SK-N-DZ (cell line): ENCODE measurements at places on chromosomes 1 and 21.
A peak's percentile ranks its signal among the peaks of the same experiment; 100 is the strongest.

- DNase-seq, result peak; percentile 46
Measured at GRCh38 chr1:202034683-202035462, 24.5 kb downstream of the ELF3 start.

GRCh38 chr1:15204931-15205330 is 42.1 kb upstream of the FHAD1 start:
- DNase-seq, result no peak

DNA sequence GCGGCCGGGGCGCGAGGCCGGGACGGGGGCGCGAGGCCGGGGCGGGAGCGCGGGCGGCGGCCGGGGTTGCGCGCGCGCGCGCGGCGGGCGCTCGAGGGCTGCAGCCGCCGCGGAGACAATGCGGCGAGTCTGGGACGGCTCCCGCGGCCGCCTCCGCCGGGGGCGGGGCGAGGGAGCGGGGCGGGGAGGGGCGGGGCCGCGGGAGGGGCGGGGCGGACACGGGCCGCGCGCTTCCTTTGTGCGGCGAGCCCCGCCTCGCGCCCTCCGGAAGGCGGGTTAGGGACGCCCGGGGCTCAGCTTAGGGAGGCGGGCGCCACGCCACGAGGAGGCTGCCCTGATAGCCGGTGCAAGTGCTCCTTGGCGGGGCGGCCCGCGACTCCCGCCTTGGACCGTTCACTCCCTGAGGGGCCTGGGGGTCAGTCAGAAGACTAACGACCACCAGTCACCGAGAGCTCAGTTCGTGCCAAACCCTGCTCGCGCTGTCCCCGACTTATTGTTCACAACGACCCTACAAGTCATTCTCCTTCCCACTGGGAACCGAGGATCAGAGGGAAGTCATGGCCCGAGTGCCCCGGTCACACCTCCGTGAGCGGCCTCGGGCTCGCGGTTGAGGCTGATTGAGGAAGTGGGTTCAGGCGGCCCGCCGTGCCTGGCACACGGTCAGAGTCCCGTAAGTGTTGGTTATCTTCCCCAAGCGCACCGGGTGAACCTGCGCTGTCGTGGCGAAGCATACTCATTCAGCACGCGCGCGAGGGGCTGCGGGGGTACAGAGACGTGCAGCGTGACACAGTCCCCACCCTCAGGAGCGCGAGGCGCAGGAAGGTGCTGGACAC is 29.1 kb upstream of the A3GALT2 start:
- DNase-seq, result peak; percentile 84

GRCh38 chr1:213041443-213041842 is 9.6 kb upstream of the RPS6KC1 start:
- DNase-seq, result no peak

DNA sequence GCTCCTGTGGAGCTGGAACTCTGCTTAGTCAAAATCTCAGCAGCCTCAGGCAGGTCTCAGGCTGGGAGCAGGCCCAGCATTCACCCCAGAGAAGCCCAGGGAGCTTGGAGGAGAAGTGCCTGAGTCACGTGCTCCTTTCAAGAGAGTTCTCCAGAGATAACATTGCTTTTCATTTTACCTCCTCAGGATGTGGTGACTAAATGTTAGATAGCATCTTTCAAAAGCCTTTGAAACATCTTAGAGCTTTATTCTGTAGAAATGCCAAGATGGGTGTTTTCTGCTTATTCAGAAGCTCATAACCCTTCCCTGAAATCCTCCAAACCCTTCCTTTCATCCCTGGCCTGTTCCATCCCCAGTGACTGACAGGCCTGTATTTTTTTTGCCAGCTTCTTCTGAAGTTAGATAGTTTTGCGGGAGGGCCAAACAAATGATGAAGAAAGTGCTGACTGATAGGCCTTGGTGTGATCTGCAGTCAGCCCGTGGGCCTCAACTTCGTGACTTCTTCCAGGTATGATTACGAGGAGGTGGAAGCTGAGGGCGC is 58.0 kb downstream of the PGM1 start:
- DNase-seq, result no peak

- no peak for DNase-seq
Measured at GRCh38 chr1:224301391-224301790, 28.6 kb downstream of the NVL start.

- DNase-seq, result no peak
Measured at GRCh38 chr1:218772575-218772974, 401.1 kb upstream of the LYPLAL1 start.

DNA sequence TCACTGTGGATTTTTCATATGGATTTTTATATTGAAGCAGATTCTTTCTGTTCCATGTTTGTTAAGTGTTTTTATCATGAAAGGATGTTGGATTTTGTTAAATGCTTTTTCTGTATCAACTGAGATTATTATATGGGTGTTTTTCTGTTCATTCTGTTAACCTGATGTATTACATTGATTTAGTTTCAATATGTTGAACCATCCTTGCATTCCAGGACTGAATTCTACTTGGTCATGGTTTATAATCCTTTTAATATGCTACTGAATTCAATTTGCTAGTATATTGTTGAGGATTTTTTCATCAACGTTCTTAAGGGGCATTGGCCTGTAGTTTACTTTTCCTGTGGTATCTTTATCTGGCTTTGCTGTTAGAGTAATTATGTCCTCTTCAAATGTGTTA is 55.8 kb downstream of the CCDC30 start:
- no peak for DNase-seq

- peak; percentile 51 for DNase-seq
Measured at GRCh38 chr21:15592271-15592860, 137.4 kb upstream of the USP25 start.

- DNase-seq, result no peak
Measured at GRCh38 chr21:33747420-33747819, 105.1 kb downstream of the ITSN1 start.

DNA sequence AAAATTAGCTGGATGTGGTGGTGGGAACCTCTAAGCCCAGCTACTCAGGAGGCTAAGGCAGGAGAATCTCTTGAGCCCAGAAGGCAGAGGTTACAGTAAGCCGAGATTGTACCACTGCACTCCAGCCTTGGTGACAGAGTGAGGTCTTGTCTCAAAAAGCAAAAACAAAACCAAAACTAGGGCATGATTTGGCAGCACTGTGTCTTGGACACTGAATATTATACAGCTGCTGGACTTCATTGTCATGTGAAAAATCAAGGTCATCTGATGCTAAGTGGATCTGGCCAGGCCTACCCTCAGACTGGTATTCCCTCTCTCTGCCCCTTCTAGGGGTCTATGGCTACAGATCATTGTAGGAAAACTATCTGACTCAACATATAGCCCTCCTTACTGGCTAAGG is 55.2 kb upstream of the MRPS6 start:
- no peak for DNase-seq

DNA sequence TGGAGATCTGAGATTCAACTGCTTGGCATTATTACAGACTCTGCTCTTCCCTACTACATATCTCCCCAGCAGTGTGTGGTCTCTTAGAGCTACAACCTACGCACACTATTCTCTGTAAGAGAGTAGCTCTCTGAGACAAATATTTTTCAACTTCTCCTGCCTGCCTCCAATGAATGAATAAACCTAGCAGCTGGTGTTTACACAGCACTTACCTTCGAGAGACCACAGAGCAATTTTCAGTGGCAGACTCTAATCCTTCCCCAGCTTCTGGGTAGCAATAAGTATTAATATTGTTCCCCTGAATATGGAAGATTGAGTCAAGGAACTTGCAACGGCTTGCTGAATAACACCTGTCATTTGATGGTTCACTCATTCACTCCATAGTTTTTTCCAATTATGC is 350.9 kb upstream of the SPAG17 start:
- no peak for DNase-seq

DNA sequence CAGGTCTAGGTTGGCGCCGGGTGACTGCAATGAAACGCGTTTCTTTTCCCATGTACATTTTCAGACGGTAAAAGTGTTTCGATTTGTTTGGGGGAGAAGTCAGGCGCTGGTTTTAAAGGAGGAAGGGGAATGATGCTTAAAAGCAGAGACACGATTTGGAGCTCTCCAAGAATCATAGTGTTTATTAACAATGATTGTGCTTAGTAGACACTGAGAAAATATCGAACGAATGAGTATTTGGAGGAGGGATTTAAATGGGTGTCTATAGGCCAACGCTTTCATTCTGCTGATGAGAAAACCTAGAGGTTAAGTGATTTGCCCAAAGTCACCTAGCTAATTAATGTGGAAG is 36.9 kb upstream of the JAK1 start:
- no peak for DNase-seq

DNA sequence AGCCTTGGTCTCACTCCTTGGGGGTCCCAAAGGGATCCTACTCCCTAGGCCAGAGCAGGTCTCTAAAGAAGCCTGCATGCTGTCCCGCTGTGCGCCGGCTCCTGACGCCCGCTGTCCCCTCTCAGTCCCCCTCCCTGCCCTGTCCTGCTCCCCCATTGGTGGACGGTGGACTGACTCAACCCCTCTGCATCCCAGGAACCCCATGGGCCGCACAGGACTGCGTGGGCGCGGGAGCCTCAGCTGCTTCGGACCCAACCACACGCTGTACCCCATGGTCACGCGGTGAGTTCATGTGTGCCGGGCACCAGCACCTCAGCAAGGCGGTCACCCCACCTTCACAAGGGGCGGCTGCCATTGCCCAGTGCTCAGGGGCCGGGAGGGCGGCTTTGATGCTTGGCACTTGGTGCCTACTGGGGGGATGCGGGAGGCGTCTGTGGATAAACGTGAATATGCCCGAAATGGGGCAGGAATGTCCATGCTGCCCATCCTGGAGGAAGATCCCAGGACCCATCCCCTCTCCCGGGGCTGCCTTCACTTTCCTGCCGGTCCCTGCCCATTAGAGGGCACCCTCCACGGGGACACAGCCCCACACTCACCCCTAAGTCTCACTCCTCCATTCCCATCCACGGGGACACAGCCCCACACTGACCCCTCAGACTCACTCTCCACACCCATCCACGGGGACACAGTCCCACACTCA is 20.2 kb upstream of the LRRC3 start:
- DNase-seq, result no peak

- DNase-seq, result no peak
Measured at GRCh38 chr1:114695430-114696058, at the start of gene AMPD1. AMPD1 (minus strand) TSS chr1:114695546; CDS start chr1:114695471, 75 bp downstream.

DNA sequence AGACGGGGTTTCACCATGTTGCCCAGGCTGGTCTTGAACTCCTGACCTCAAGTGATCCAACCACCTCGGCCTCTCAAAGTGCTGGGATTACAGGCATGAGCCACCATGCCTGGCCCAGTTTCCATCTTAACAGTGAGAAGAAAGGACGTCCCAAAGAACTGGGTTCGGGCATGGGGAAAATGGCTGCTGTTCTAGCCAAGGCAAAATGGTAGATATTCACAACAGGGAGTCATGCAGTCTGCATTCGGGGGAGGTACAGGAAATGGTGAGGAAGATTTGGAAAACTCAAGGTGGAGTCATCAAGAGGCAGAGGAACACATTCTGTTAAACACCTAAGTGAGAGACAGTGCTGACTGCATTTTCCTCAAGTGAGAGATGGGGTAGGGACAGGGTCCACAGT is 4.1 kb upstream of the ATP2B4 start:
- no peak for DNase-seq
